ENCODE measurements at places on chromosomes 6 and 20.
A peak's percentile ranks its signal among the peaks of the same experiment; 100 is the strongest.

DNA sequence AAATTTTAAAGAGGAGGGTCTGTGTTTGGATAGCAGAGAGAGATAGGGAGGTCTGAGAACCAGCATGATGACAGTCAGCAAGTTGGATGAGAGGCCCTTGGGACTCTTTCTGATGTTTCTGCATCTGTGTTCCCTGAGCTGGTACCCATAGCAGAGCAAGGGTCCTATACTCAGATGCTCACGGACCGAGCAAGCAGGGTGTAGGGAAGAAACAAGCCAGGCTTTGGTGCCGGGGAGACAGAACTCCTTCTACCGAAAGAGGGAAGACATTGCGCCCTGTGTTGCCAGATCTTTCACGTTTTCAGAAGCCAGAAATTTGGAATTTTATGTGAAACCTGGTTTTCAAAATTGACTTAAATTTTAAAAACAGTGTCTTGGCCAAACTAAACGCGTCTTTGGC is 34.6 kb downstream of the NEDD9 start:
- no peak for DNase-seq

GRCh38 chr6:132174919-132175318 is 223.7 kb upstream of the CCN2 start:
- DNase-seq: no peak

- DNase-seq: no peak
Measured at GRCh38 chr6:25454136-25454535, 175.0 kb downstream of the CARMIL1 start.

- peak; percentile 42 for DNase-seq
Measured at GRCh38 chr6:127737009-127737486, 160.1 kb downstream of the C6orf58 start.

- no peak for DNase-seq
Measured at GRCh38 chr20:25248786-25249172, 894 bp downstream of the PYGB start.

DNA sequence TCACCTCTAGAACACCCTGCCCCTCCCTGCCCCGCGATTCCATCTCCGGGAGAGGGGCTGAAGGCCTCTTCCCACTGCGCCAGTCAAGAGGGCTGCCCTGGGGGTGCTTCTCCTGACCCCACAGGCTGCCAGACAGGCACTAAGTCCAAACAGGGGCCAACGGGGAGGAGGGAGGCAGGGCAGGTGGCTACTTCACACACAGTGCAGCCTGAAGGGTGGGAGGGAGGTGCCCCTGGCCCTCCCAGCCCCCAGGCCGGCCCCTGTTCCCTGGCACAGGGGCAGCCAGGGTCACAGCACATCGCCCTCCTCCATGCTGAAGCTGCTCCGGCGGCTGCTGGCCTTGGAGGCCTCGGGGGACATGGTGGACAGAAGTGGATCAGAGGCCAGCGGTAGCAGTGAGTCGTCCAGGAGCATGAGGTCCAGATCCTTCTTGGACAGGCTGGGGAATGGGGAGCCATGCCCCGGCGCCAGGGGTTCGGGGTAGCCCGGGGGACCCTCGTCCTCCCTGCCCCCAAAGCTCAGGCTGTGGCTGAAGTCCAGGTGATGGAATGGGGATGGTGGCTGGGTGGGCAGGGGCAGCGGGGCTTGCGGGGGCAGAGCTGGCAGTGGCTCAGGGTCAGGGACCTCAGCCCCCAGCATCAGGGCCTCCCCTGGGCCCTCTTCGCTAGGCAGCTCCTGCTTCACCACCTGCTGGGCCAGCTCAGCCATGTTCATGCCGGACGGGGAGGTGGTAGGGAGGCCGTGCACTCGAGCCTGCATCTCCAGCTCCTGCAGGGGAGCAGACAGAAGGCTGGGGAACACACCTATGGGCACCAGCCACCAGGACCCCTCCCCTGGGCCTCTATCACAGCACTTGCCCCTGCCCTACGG is 46.3 kb downstream of the MDFI start:
- DNase-seq: no peak

DNA sequence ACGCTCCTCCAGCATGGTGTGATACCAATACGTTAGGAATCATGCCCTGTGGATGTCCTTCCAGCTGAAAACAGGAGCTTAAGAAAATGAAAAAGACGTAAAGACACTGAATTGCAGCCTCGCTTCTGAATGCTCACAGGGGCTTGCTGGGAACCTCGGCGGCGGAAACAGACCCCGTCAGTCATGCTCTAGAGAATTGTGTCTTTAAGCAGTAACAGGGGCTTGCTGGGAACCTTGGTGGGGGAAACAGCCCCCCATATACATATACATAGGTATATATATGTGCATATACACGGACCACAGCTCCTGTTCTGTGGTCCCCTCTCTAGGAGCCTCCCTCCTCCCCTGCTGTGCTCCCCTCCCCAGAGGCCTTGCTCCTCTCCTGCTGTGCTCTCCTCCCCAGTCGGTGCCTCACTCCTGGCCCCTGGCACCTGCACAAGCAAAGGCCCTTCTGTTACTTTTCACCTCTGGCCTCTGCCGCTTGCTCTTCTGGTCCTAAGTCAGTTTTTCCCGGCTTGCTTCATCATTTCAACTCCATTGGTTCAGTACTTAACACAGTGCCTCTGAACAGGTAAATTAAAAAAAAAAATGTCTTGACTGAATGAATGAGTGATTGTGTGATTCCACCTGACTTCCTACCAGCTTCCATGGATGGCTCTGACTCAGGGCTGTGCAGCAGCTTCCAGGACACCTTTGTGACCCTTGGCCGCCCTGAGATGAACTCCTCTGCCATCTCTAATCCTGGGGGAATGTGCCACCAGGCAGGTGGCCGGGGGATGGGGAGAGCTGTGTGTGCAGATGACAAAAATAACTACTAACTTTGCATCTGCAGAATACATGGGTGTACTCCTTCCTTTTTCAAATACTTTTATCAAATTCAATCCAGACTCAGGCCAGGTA is 246.1 kb downstream of the SMOC2 start:
- DNase-seq: no peak

- DNase-seq: no peak
Measured at GRCh38 chr6:156017838-156018237, 562.2 kb upstream of the NOX3 start.

- no peak for DNase-seq
Measured at GRCh38 chr6:129342796-129343195, 367.2 kb downstream of the ARHGAP18 start.

DNA sequence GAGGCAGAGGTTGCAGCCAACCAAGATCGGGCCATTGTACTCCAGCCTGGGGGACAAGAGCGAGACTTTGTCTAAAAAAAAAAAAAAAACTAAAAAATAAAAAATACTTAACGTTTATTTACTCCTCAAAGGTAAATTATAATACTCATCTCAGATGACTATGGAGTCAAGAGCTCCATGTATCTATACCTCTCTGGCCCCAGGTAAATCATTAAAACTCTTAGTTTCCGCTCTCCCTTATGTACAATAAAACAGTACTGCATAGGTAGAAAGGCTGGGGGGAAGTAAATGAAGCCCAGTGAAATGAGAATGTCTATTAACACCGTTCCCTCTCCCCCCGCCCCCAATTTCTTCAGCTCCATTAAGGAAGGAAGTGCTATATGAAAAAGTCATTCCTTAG is 1.2 kb downstream of the SRSF12 start:
- DNase-seq: no peak

DNA sequence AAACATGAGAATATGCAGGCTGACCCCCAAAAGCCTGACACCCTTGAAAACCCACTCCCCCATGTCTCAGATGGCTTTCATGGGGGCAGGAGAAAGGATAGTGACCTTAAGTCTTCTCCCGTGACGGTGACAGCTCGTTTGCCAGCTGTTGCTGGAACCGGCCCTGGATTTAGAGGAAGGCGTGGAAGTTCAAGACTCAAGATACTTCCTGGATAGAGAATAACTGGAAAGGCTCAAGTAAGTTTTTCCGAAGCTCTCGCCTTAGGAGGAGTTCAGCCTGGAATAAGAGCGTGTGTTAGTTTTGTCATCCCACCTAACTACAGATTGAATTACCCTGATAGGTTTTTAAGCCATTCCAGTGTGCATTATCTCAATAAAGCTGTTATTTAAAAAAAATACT is 11.6 kb upstream of the MTG2 start:
- DNase-seq: no peak

- no peak for DNase-seq
Measured at GRCh38 chr20:19313342-19314069, 101.1 kb downstream of the SLC24A3 start.

DNA sequence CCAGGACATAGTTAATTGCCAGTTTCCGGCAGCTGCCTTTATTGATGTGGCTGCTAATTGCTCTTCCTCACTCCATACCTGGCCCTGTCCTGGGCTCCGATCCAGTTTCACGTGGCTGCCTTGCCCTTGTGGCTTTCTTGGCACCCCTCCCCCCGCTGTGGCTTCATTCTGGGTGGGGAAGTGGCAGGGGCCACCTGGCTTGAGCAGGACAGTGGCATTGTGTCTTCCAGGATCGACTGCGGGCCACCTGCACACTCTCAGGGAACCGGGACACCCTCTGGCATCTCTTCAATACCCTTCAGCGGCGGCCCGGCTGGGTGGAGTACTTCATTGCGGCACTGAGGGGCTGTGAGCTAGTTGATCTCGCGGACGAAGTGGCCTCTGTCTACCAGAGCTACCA is 10.8 kb downstream of the MAVS start:
- no peak for DNase-seq

GRCh38 chr6:16438718-16439591 is 200.6 kb downstream of the GMPR start:
- peak; percentile 75 for DNase-seq

DNA sequence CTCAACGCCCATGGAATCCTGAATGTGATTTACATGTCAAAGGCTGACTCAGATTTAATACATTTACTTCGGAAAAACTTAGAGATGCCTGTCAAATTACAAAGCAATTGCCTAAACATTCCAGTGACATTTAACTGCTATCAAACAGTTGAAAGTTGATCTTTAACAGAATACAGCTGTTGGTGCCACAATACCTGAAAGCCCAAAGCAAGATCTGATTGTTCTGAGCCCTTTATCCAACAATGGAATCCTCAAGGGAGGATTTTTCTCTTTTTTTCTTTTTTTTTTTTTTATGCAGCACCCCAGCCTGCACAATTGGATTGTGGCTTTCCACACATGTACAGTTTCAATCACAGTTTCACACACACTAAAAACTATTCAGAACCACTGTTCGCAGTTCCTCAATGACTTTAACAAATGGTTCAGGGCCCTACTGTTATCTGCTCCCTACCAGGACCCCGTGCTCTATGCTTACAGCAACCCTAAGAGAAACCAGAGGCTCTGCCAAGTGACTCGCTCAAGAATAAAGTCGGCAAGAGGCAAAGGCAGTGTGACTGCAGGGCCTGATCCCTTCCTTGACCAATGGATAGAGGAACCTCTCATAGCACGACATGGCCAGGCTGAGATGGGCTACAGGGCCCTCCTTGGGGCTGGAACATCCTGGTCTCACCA is 33.3 kb downstream of the EPB41L2 start:
- no peak for DNase-seq

- no peak for DNase-seq
Measured at GRCh38 chr6:156977527-156978291, 200.5 kb downstream of the ARID1B start.

GRCh38 chr6:11198663-11199603 is 33.5 kb downstream of the NEDD9 start:
- peak; percentile 76 for DNase-seq

DNA sequence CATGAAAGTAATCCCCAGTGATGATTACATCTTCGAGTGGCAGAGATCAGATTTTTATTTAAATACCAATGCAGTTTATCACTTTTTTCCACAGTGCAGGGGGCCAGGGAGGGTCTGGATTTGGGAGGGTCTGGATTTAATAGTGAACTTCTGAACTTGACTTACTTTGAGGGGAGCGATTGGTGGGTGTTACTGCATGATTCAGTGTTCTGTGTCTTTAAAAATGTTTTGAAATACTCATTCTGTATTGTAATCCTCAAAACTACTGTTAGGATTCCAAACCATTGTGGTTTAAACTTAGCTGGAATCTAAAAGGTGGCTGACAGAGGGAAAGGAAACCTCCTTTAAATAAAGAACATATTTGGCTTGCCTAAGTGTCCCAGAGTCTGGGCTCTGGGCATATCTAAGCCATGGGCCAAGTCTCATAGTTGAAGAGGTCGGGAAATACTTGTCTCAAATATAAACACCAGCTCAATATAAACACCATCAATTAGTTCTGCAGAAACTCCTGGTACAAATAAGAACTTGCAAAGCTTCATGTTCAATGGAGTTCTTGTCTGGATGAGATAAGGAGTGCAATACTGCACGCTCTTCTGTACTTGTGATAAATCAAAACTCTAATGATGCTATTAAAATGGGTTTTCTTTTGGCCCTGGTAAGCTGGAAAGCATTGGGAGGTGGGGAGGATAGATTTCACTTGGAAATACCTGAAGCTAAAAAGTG is 14.4 kb downstream of the JARID2 start:
- no peak for DNase-seq

DNA sequence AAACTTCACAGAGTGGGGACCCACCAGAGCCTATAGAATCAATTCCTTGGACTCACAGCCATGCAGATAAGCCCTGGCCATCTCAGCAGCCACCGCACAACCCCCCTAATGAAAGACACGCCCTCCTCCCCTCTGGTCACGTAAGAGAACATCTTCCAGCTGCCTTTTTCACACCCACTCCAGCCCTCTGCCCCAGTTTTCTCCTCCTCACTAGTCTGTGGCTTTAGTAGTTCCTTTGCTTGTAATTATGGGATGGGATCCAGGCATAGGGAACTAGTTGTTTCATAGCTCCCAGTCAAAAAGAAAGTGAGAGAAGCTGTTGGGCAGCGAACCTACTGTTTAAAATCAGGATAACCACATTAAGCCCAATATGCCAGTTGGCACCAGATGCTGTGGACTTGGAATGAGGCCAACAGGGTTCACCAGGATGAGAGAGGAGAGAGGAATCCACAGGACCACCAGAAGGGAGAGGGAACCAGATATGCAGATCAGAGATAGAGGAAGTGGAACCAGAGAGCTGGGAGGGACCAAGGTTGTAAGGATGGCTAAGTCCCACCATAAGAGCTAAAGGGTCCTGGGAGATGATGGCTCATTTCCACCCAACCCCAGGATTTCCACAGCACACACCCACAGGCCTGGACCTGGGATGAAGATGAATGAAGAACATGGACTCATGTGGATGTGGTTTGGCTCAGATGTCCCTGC is 9.0 kb upstream of the BTN3A1 start:
- DNase-seq: no peak

- DNase-seq: no peak
Measured at GRCh38 chr20:10236540-10237533, 18.2 kb downstream of the SNAP25 start.

DNA sequence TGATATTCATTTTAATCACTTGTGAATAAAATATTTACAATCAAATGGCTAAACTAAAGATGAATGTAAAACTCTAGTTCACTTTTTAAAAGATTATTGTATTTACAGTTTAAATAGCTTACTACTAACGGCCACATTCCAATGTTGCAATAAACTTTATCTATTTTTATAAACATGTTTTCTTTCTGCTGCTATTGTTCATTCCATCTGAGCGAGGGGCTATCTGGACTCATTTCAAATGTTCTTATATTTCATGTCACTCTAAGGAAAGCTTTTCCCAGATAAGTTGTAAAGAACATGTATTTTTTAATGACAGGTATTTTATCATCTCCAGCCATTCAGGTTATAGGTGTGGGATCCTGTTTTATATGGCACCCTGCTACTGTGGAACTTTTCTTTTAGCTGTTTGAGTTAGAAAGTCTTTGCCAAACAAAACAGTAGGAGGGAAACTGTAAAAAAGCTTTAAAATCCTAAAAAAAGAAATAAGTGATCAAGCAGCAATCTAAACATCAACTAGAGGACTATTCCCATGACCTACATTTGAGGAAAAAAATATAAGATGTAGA is 42.5 kb downstream of the HMGCLL1 start:
- DNase-seq: no peak

GRCh38 chr20:641516-641875 is 11.5 kb downstream of the SRXN1 start:
- peak; percentile 7 for DNase-seq

Data from T-helper 1 cell (primary cell).